A549 treated with CORT108297 at 1 μM for 4 hours (cell line): ENCODE measurements at places on chromosomes 2 and 18. TPM values are rescaled to one million over a fixed set of nuclear protein-coding genes. Genes with fewer than 3 reads are reported as not detected.

Gene SPEG
- 4.3 to 9.5 TPM (median 7.0 TPM) in 5 replicates for total RNA-seq

Gene GKN2
- total RNA-seq = 2.4 to 4.1 TPM (median 2.9 TPM) in 5 replicates

Gene THAP4
- 59.9 to 83.3 TPM (median 79.0 TPM) in 5 replicates for total RNA-seq

Gene ANKRD62
- total RNA-seq = not detected in 5 replicates

Gene DPYSL5
- total RNA-seq = 3.8 to 6.8 TPM (median 5.0 TPM) in 5 replicates

Gene KCNG2
- total RNA-seq = not detected in 5 replicates

Gene NTSR2
- total RNA-seq = 0.07 to 0.13 TPM in 2 of 5 replicates, not detected in the others

Gene FAP
- total RNA-seq = 0.16 TPM in 1 of 5 replicates, not detected in the others

Gene UGT1A4
- total RNA-seq = 0.06 to 0.08 TPM (median 0.07 TPM) in 3 of 5 replicates, not detected in the others

Gene HSBP1L1
- total RNA-seq = 10.7 to 14.2 TPM (median 12.6 TPM) in 5 replicates

Gene CCDC141
- not detected in 5 replicates for total RNA-seq

Gene SRD5A2
- 0.01 to 0.05 TPM (median 0.03 TPM) in 4 of 5 replicates, not detected in the other for total RNA-seq

Gene SLC35F5
- total RNA-seq = 44.2 to 49.2 TPM (median 45.6 TPM) in 5 replicates

Gene C1GALT1C1L
- 1.6 to 3.0 TPM (median 1.7 TPM) in 5 replicates for total RNA-seq

Gene ATP8B1
- 7.9 to 10.5 TPM (median 9.3 TPM) in 5 replicates for total RNA-seq

Gene AQP4
- 0.05 TPM in 1 of 5 replicates, not detected in the others for total RNA-seq

Gene CAB39
- total RNA-seq = 43.2 to 55.5 TPM (median 51.9 TPM) in 5 replicates

Gene C1QL2
- 0.06 to 0.20 TPM (median 0.07 TPM) in 5 replicates for total RNA-seq

Gene TPO
- 0.09 to 0.22 TPM (median 0.16 TPM) in 5 replicates for total RNA-seq

Gene HNRNPA3
- total RNA-seq = 342 to 403 TPM (median 352 TPM) in 5 replicates

Gene DTNA
- total RNA-seq = 0.14 to 0.29 TPM (median 0.23 TPM) in 5 replicates

Gene EIF2B4
- 58.7 to 63.2 TPM (median 61.4 TPM) in 5 replicates for total RNA-seq

Gene ZNF385B
- total RNA-seq = 0.20 to 0.21 TPM in 2 of 5 replicates, not detected in the others

Gene ALLC
- total RNA-seq = 0.06 to 0.13 TPM (median 0.12 TPM) in 4 of 5 replicates, not detected in the other

Gene COLEC12
- 0.02 to 0.08 TPM (median 0.03 TPM) in 5 replicates for total RNA-seq

Gene PKDCC
- 17.1 to 27.3 TPM (median 23.7 TPM) in 5 replicates for total RNA-seq

Gene MORN2
- 38.0 to 47.2 TPM (median 42.0 TPM) in 5 replicates for total RNA-seq

Gene IL18R1
- 0.77 to 1.1 TPM (median 0.90 TPM) in 5 replicates for total RNA-seq

Gene ADRA2B
- total RNA-seq = 0.02 to 0.07 TPM (median 0.05 TPM) in 4 of 5 replicates, not detected in the other

Gene FSIP2
- not detected in 5 replicates for total RNA-seq

Gene HYCC2
- 2.8 to 5.5 TPM (median 3.4 TPM) in 5 replicates for total RNA-seq

Gene ANKZF1
- total RNA-seq = 14.4 to 23.5 TPM (median 20.3 TPM) in 5 replicates

Gene GRHL1
- 0.64 to 1.3 TPM (median 0.99 TPM) in 5 replicates for total RNA-seq

Gene SH3RF3
- 0.40 to 0.50 TPM (median 0.40 TPM) in 5 replicates for total RNA-seq

Gene MBP
- total RNA-seq = 20.7 to 29.7 TPM (median 23.3 TPM) in 5 replicates

Gene APCDD1
- total RNA-seq = 0.14 to 0.21 TPM in 2 of 5 replicates, not detected in the others

Gene OSBPL1A
- 9.9 to 15.1 TPM (median 11.5 TPM) in 5 replicates for total RNA-seq

Gene TM4SF20
- 6.6 to 9.7 TPM (median 9.5 TPM) in 5 replicates for total RNA-seq

Gene GPR35
- 0.59 to 1.3 TPM (median 0.94 TPM) in 5 replicates for total RNA-seq

Gene PROKR1
- total RNA-seq = not detected in 5 replicates

Gene RBBP8
- total RNA-seq = 21.4 to 29.9 TPM (median 22.9 TPM) in 5 replicates

Gene PSMD1
- total RNA-seq = 107 to 118 TPM (median 111 TPM) in 5 replicates

Gene SERPINB10
- not detected in 5 replicates for total RNA-seq

Gene COMMD1
- 39.8 to 46.5 TPM (median 43.7 TPM) in 5 replicates for total RNA-seq
